ENCODE measurements at places on chromosomes 4 and X.

GRCh38 chr4:18075823-18076433 is 54.4 kb upstream of the LCORL start:
- peak; percentile 67 for DNase-seq

DNA sequence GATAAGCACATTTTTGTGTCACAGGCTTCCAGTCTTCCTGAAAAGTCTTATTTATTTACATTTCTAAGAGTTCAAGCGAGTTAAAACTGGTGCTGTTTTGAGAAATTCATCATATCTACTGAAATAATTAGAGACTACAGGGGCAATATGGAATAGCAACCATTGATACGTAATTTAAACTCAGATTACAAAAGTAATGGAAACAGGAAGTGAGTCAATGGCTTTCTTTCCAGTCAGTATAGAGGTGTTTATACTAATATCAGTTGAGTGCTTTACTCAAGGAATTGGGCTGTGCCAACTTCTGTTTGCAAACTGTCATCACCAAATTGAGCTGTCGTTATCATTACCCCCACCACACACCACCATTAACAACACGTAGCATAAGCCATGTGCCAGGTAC is 222.7 kb downstream of the COL25A1 start:
- no peak for DNase-seq

- DNase-seq: no peak
These were observed 110.7 kb downstream of the AASDH start for GRCh38 chr4:56276547-56276946.

GRCh38 chr4:13126976-13127910 is 356.9 kb downstream of the RAB28 start:
- no peak for DNase-seq

DNA sequence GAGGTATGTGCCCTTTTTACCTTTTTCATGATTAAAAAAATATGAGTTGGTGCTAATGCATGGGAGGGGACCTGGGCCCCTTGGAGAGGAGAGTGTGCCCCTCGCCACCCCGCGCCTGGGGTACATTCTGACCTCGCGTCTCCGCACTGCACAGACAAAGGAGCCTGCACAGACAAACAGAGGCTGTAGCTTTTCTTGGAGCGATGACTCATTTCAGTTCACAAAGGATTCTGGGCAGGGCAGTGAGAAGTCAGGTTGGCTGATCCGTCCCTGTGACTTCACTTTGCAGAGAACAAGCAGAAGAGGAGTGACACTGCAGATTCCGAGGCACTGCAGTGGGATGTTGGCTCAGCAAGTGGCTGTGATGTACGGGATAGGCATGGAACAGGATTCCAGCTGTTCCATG is 82.9 kb downstream of the STOX2 start:
- peak; percentile 32 for DNase-seq

- DNase-seq: no peak
These were observed 670.0 kb upstream of the AMOT start for GRCh38 chrX:113510586-113510985.

DNA sequence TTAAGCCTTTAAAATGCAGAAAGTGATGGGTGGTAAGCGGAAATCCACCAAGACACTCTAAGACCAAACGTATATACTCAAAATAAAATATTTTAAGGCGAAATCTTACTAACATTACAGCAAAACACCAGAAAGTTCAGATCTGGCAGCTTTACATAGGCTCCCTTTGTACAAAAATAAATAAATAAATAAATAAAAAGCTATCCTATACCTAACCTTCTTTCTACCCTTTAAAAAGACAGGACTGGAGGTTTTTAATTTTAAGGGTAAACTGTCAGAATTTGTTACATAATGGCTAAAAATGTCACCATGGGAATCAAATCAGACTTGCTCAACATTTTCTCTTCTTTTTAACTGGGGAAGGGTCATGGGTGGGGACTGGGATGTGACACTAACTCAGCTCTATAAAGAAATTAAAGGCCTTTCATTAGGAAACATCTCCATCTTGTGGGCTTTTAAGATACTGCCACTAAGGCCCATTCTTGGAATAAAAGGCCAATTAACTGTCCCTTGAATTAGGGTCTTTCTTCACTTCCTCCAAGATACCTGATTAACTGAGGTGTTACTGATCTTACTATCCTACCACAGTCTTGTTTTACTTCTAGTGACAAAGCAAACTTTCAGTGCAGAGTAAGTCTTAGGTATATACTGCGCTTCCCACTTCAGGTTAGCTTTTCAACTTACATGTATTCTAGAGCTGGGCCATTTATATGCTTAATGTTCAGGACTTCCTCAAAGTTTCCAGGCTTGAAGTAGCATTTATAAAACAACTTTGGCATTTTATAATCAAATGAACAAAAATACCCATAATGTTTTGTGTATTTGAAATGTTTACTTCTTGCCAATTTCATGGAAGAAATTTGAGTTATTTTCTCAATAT is 13.3 kb downstream of the HNRNPD start:
- DNase-seq: peak; percentile 78

DNA sequence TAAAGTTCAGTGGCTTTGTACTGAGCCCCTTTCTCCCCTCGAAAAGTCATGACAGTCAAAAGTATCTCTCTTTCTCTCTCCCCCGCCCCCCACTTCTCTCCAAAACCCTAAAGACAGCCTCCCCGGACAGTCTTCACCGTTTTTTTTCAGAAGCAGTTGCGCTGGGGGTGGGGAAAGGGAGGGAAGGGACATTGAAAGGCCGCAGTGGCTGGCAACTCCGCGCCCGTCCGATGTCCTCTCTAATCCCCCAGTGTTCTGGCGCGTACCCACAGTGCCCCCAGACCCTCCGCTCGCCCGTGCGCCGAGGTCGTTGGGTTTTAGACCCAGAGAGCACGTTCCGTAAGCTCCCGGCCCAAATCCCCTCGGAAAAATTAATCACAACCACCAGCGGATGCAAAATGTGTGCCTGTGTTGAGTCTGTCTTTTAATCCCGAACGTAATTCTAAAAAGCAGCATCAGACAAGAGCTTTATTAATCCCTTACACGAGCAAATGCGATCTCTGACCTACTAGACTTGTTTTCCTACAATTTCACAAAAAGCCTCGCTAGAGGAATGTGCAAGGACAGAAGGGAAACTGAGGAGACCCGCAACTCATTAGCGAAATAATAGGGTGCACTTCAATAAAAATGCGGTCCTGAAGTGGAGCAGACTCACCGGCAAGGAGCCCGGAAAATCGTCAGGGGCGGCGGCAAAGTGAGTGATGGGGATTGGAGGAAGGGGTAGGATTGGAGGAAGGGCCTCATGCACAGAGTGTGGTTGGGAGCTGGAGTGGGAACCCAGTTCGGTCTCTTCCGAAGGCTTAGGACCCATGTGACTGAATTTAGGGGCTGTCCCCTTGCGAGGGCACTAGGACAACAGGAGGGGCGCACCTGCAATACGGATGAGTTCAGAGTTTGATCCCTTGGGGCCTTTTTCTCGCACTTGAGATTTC is 12.2 kb upstream of the PRDM8 start:
- DNase-seq: peak; percentile 42

DNA sequence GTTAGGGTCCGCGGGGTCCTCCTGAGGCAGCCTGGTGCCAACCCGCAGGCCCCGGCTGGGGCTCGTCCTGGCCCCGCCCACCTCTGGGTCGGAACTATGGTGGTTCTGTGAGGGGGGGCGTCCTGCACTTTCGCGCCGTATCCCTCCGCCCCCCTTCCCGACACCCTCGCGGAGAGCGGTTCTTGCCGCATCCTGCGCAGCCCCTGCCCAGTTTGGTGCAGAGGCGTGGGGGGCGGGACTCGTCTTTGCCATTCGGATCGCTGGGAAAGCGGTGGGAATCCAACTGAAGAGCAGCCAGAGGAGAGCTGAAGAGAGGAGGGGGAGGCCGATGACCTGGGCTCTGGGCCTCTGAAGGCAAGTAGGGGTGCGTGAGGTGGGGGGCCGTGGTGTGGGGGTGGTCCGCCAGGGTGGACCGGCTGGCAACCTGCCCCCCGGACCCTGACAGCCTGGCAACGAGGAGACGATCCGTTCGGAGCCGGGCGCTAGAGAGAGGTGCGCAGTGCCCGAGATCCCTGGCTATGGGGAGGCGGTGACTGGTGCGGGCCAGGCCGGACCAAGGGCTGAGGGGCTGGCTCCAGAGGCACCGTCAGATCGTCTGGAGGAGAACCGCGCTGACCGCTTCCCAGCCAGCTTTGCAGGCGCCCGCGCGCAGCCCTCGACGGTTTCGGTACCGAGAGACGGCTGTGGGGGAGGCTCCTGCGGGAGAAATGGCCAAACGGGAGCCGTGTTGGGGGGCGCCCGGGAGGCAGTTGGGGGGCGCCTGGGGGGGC is at the start of gene GPRASP1:
Gene GPRASP1, plus strand, starts transcription at position 242 of the 770 bp plus-strand sequence. CDS start 2,431 bp downstream, outside the sequence.
- peak; percentile 8 for DNase-seq

DNA sequence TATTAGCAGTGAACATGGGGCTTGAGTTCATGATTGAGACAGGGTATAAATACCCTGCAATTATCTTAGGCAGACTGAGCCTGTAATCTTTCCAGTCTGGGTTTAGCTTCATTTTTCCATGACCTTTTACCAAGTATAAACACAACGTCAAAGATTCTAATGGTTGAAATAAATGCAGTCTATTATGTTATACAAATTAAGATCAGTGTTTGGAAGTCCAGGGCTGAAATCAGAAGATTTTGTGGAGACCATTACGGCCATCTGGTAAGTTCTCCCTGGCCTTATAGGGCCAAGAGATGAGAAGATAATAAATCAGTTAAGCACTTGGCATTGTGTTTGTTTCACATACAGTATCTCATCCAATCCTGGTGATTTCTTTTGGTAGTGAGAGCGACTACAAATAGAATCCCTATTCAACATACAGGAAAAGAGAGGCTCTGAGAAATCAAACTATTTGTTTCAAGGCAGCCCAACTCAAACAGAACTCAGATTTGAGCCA is 425.8 kb downstream of the PACRGL start:
- no peak for DNase-seq

- no peak for DNase-seq
These were observed 9.9 kb downstream of the IGSF1 start for GRCh38 chrX:131279197-131279596.

GRCh38 chrX:108420481-108420880 is 17.7 kb downstream of the COL4A6 start:
- DNase-seq: no peak

DNA sequence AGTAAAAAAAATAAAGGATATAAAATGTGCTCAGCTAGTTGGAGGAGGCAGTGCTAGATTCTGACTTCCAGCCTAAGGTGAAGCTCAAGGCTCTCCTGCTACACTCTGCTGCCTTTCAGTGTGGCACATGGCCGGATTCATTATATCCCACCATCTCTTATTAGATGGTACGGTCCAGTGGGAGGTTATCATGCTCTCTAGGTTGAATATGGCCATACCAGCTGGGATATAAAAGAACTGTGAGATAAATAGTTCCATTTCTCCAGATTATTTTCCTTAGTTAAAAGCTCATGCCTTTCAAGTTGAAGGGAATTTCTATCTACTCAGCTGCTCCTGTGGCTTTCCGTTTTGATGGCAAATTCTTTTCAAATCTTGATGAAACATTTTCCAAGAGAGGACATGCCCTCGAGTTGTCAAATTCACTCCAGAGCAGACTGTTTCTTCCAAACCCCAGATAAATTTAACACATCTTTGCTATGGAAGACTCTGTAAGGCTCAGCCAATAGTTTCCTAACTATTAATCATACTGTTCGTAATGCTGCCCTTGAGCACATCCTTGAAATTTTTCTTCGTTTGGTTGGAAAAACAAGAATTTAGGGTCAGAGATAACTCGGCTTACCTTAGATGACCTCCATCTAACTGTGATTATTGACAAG is 2.2 kb upstream of the MGARP start:
- no peak for DNase-seq

- DNase-seq: peak; percentile 20
These were observed 528.7 kb downstream of the TMA16 start for GRCh38 chr4:164023214-164023613.

DNA sequence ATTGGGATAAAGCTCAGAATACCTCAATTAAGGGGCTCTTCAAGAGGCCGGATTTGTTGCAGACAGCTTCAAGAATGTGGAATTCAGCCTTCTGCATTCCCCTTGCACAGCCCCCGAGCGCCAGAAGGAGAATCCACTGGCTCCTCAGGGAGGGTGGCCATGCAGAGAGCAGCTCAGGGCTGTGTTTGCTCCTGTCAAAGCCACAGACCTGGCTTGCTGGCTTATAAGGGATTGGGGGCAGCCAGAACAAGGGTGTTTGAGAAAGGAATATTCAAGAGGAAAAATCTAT is 36.8 kb downstream of the ING2 start:
- no peak for DNase-seq

DNA sequence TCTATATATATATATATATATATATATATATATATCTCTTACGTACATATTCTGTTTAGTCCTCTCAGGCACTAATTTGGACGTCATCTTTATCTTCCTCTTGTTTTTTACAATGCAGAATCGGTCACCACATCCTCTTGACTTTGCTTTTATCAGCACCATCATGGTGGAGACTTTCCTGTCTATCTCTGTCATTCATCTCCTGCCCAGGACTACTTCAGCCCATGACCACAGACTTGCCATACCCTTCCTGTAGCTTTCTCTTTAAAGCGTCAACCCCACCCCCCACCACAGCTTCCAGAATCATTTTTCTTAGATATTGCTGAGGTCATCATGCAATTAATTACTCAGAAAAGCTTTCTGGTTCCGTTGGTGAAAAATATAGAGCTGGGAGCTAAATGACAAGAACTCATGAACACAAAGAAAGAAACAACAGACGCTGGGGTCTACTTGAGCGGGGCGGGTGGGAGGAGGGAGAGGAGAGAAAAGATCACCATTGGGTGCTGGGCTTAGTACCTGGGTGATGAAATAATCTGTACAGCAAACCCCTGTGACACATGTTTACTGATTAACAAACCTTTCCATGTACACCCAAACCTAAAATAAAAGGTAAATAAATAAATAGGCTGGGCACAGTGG is 30.5 kb upstream of the PRKX start:
- DNase-seq: peak; percentile 61

DNA sequence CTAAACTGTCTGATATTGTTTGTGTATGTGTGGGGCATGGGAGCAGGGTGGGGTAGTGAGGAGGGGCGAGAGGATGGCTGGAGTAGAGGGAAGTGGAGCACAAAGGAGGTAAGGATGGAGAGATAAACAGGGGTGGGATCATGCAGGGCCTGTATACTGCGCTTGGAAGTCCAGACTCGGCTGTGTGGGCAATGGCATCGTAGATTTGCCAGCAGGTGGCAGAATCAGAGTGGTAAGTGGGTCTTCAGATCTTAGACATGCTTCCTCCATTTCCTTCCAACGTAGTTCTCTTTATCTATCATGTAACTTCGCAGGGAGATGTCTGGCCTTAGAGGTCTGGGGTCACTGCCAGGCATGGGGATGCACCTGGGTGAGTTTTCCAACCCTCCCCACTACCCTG is 155.5 kb downstream of the PDGFRA start:
- peak; percentile 90 for DNase-seq

DNA sequence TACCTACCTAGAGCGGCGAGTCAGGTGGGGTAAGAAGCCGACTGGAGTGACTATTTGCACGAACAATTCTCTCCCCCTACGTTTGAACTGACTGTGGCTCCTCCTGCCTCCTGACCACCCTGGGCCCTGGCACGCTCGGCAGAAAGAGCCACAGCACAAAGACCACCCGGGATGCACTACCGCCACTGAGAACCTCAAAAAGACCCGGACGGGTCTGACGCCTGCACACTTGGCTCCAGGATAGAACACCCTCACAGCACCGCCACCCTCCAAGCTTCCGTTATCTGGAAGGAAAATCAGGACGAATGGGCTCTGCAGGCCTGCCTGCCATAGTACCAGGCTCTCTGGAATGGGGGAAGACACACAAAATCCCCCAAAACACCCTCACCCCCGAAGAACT is 2.2 kb downstream of the LRPAP1 start:
- DNase-seq: no peak

All from hematopoietic multipotent progenitor cell treated with erythropoietin and hydrocortisone succinate and interleukin-3 and kit ligand, for 6 days (in vitro differentiated cells).